ENCODE measurements at places on chromosomes 6 and 20. TPM values are rescaled to one million over a fixed set of nuclear protein-coding genes. Genes with fewer than 3 reads are reported as not detected.

Gene TFAP2D
- not detected for total RNA-seq

Gene MYH7B
- 0.56 TPM for total RNA-seq

Gene PRDM1
- total RNA-seq: 13.9 TPM

Gene CD109
- 25.0 TPM for total RNA-seq

Gene TSBP1
- not detected for total RNA-seq

Gene PGC
- 947 TPM for total RNA-seq

Gene SEMG1
- total RNA-seq: not detected

Gene TTPAL
- 9.6 TPM for total RNA-seq

Gene KIAA1586
- total RNA-seq: 10.2 TPM

Gene HTR1E
- total RNA-seq: not detected

Gene SLC35D3
- not detected for total RNA-seq

Gene KCNK5
- 10.9 TPM for total RNA-seq

Gene TLDC2
- 1.3 TPM for total RNA-seq

Gene SFT2D1
- total RNA-seq: 52.8 TPM

Gene FKBP1C
- total RNA-seq: 1.1 TPM

Gene RIPK1
- total RNA-seq: 26.3 TPM

Gene YWHAB
- total RNA-seq: 193 TPM

Gene RAB44
- total RNA-seq: 0.95 TPM

Gene ADAM33
- 11.7 TPM for total RNA-seq

Gene ETV7
- total RNA-seq: 5.2 TPM

Gene C20orf204
- total RNA-seq: 1.2 TPM

Gene ITPR3
- 74.7 TPM for total RNA-seq
